ENCODE measurements at places on chromosomes 2 and 18. TPM values are rescaled to one million over a fixed set of nuclear protein-coding genes. Genes with fewer than 3 reads are reported as not detected.

Gene CYS1
- total RNA-seq = 1.1 TPM

Gene EFHD1
- total RNA-seq = 1.9 TPM

Gene CTDSP1
- 72.6 TPM for total RNA-seq

Gene MDH1B
- 0.12 TPM for total RNA-seq

Gene SCN1A
- not detected for total RNA-seq

Gene MFSD2B
- total RNA-seq = not detected

Gene DSG4
- not detected for total RNA-seq

Gene GFPT1
- 20.4 TPM for total RNA-seq

Gene EPC2
- 9.4 TPM for total RNA-seq

Gene RTP5
- not detected for total RNA-seq

Gene DPP10
- not detected for total RNA-seq

Gene PECR
- total RNA-seq = 6.5 TPM

Gene LRRC30
- total RNA-seq = not detected

- no peak for DNase-seq
Measured at GRCh38 chr18:79394534-79395307, 1.0 kb upstream of the NFATC1 start.

GRCh38 chr2:28035163-28035690 is 144.7 kb downstream of the BABAM2 start:
- DNase-seq = no peak

DNA sequence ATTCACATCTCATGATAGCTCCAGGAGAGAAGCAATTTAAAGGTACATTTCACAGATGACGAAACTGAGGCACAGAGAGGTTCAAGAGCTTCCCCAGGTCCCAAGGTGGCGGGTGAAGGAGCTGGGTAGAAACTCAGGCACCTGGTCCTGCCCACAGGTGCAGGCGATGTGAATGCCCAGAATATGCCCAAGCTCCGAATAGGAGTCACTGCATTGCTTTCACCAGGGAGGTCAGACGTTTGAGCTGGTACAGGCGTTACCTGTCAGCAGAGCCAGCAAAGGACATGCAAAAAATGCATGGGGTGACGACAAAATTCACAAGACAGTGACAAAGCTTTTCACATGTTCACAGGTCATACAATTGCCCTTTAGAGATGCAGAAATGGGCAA is 247.9 kb downstream of the HDAC4 start:
- no peak for DNase-seq

- no peak for DNase-seq
Measured at GRCh38 chr2:172893111-172893510, 157.5 kb downstream of the RAPGEF4 start.

DNA sequence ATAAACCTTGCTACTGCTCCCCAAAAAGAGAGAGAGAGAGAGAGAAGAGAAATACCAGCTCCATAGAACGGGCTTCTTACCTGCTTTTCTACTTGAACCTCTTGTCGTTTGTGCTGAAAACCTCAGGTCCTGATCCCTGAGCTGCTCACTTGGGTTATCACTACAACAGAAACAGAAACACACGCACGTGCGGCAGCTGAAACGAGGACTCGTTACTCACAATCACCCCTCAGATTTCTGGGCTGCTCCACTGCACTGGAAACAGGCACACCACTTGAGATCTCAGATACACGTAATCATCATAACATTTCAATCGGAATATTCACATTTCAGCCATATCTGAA is 48.2 kb upstream of the GPC1 start:
- DNase-seq = no peak

- DNase-seq = no peak
Measured at GRCh38 chr2:72994991-72995380, 76.5 kb downstream of the SFXN5 start.

DNA sequence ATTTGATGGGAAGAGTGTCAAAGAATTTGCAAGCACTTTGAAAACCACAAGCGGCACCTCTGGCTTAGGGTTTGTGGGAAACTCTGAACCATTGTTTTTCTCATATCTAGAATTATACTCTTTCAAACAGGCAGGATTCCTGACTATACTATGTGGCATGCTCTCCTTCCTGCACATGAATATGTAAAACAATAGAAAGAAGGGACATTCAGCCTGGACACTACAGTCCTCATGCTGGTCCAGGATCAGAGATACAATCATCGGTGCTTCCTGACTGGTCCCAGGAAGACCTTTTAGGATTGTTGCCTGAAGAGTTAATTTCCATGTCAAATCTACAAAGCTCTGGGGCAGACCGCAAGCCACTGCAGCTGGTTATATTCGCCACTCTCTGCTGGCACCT is 55.7 kb upstream of the RASGRP3 start:
- no peak for DNase-seq

DNA sequence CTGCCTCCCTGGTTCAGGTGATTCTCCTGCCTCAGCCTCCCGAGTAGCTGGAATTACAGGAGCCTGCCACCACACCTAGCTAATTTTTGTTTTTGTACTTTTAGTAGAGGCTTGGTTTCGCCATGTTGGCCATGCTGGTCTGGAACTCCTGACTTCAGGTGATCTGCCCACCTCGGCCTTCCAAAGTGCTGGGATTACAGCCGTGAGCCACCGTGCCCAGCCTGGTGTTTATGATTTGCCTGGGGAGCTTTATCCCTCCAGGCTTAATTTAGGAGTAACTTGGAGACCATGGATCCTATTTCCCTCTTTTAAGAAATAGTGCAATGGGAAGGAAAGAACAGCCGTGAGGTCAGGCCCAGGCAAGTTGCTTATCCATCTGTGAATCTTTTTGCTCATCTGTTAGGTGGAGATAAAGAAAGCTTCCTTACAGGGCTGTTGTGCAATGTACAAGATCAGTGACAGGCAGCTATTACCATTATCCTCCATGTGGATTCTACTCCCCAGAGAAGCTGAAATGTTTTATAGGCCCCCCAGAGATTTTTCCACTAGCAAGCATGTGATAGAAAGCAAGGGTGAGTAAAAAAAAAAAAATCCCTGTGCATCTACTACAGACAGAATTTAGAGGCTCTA is 104.9 kb upstream of the MGAT5 start:
- no peak for DNase-seq

- no peak for DNase-seq
Measured at GRCh38 chr2:168255866-168256265, 8.5 kb upstream of the STK39 start.

GRCh38 chr2:174752403-174753037 is 11.8 kb downstream of the CHRNA1 start:
- DNase-seq = no peak

GRCh38 chr18:62754026-62754425 is 38.7 kb downstream of the PHLPP1 start:
- DNase-seq = no peak

GRCh38 chr2:46984040-46984439 is 68.4 kb upstream of the MCFD2 start:
- DNase-seq = no peak

DNA sequence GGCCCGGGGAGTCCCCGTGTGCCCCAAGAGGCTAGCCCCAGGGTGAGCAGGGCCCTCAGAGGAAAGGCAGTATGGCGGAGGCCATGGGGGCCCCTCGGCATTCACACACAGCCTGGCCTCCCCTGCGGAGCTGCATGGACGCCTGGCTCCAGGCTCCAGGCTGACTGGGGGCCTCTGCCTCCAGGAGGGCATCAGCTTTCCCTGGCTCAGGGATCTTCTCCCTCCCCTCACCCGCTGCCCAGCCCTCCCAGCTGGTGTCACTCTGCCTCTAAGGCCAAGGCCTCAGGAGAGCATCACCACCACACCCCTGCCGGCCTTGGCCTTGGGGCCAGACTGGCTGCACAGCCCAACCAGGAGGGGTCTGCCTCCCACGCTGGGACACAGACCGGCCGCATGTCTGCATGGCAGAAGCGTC is 16.9 kb upstream of the FAHD2A start:
- no peak for DNase-seq

DNA sequence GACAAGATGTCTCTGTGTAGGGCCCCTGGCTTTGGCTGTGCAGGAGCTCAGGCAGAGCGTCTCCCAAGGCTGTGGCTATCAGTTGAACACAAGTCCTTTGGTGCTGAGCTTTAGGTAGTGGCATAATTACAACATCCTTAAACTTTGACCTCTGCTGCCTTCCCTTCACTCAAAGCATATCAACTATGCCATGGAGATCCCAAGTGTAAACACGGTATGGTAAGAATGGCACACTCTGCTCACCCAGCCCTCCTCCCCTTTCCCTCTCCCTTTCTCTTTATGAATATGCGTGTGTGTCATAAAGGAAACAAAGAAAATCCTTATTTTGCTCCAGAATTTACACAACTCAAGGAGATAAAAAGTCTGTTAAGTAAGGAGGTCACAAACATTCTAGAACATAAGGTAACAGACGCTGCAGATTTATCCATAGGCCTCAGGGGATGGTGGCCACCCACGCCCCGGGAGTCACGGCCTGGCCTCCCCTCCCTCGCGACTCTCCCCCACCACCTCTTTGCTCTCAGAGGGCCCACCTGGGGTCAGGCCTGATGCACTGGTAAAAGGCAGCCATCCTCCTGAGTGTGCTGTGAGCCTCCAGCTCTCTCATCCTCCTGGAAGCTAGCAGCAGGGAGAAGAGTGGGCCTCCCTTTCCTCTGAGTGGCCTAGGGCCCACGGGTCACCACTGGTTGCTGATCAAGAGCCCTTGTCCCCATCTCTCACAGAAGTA is 67.3 kb downstream of the CRACDL start:
- DNase-seq = no peak

DNA sequence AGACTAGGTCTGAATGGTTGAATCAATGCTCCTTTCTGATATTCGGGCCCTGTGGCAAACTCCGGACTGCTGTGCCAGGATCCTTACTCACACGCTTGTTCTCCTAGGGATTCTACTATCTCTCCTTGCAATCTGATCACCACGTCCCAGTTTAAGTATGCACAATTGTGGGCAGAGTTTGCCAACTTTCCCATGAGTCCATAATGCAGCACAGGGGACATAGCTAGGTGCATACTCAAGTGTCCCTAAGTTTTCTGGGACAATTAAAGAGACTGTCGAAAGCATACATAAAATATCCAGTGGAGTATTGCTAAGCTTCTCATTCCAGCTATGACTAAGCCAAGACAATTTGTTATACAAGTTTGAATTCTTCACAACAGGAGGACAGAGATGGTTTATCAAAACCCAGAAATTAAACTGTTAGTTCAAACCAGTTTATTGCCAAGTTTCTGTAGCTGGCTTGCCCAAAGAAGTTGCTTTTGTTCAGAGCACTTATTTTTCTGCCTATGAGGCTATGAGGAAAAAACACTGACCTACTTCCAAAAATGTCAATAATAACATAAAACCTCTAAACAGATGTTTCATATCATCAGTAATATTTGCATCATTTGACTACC is 136.1 kb downstream of the EXOC6B start:
- no peak for DNase-seq

DNA sequence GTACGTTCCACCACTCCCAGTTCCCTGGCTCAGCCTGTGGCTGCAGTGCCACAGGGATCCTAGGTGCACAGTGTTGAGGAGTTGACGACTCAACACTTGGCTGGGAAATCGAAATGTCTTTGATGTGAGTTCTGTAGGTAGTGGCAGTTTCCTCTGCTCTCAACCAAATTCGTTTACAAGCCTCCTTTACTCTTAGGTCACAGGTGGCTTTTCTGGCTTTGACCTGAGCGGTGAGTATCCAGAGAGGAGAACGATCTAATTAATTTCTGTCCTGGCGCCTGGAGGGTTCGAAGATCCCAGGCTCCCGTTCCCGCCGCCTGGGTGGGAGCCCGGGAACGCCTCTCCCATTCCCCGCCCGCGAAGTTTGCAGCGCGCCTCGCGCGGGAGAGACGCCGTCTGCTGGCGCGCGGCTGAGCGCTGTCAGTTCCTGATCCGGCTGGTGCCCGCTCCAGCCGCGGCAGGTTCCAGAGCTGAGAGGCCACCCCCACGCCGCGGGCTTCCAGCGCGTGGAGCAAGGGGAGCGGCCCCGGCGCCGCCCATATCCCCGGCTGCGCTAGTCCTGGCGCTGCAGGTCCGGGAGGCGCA is at the start of gene LAMA3:
Gene LAMA3, plus strand, starts transcription at position 423 of the 585 bp plus-strand sequence. CDS start 231 bp downstream, outside the sequence.
- DNase-seq = no peak

- no peak for DNase-seq
Measured at GRCh38 chr2:85265304-85265703, 62.5 kb downstream of the TGOLN2 start.

- peak; percentile 84 for DNase-seq
Measured at GRCh38 chr2:186349508-186349907, 136.6 kb upstream of the ZC3H15 start.

DNA sequence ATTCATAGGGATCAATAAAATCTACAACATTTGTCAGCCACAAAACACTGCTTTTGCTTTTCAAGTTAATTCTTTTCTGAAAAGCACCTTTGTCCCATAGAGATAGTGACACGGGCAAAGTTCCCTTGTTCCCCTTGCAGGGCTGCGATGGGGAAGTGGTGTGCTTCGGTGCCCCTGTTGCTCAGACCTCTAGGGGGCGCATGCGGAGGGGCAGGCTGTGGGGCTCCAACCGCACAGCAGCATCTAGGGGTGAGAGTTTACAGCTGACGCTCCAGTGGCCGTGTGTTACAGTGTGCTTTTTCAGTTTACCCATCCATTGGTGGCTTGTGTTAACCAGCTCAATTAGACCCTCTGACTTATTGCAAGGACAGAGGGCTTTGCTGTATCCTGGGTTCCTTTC is 1432.2 kb upstream of the ACVR2A start:
- DNase-seq = no peak

DNA sequence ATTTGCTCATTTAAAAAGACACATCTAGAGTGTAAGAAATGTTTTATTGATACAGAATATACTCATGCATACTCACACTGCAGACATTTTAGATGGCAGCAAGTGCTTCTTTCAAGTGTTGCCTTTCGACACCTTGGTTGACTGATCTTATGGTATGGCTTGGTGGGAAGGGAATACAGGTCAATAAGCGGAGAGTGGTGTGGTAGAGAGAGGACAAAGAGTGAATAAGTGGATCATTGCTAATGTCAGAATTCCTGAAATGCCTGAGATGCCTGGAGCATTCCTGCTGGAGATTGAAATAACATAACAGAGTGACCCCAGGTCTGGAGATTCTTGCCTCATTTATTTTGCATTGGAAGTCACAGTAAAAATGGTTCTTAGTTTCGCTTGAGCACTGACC is 76.7 kb downstream of the RND3 start:
- DNase-seq = peak; percentile 68

- no peak for DNase-seq
Measured at GRCh38 chr2:63051795-63052333, 1.2 kb downstream of the OTX1 start.

- DNase-seq = no peak
Measured at GRCh38 chr2:95026471-95027368, 1.2 kb downstream of the MAL start.

GRCh38 chr2:101751875-101752619 is 54.5 kb downstream of the MAP4K4 start:
- DNase-seq = no peak

- no peak for DNase-seq
Measured at GRCh38 chr18:11148680-11149440, 509 bp downstream of the PIEZO2 start.

GRCh38 chr18:7856733-7857132 is 289.6 kb downstream of the PTPRM start:
- no peak for DNase-seq

DNA sequence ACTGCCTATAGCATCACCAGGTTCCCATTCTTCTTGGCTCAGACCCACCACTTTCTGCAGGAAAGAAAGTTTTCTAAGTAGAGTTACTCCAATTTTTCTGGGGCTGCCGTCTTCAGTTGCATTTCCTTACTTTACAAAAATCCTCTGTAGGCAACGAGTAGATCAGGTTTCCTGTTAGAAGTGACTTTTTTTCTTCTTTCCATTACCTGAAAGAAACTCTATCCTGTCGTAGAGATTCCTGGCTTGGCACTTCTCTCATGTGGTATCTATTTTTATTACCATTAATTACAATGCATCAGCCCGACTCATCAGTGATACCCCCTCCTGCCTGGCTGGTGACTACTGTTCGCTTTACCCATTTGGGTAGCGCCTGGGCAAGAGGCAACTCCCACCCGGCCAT is 5.6 kb upstream of the SIX2 start:
- no peak for DNase-seq

GRCh38 chr2:67986258-67986657 is 76.5 kb downstream of the C1D start:
- DNase-seq = no peak

Data from glomerular endothelial cell (primary cell).